ENCODE measurements at places on chromosomes 7 and 10.

GRCh38 chr10:50614444-50615137 lies 9.2 kb downstream of the SGMS1 start:
- DNase-seq = no peak

- DNase-seq = no peak
Observed at GRCh38 chr7:148623586-148624282, 33.2 kb downstream of the C7orf33 start.

GRCh38 chr10:132421847-132422751 lies 25.1 kb downstream of the PWWP2B start:
- no peak for DNase-seq

- DNase-seq = no peak
Observed at GRCh38 chr10:122132882-122133565, 138.1 kb upstream of the BTBD16 start.

- DNase-seq = no peak
Observed at GRCh38 chr7:129126314-129126713, 18.2 kb upstream of the TSPAN33 start.

GRCh38 chr10:44413416-44413815 lies 28.5 kb upstream of the CXCL12 start:
- no peak for DNase-seq

- peak; percentile 53 for DNase-seq
Observed at GRCh38 chr7:5773661-5774086, 7.8 kb downstream of the RNF216 start.

DNA sequence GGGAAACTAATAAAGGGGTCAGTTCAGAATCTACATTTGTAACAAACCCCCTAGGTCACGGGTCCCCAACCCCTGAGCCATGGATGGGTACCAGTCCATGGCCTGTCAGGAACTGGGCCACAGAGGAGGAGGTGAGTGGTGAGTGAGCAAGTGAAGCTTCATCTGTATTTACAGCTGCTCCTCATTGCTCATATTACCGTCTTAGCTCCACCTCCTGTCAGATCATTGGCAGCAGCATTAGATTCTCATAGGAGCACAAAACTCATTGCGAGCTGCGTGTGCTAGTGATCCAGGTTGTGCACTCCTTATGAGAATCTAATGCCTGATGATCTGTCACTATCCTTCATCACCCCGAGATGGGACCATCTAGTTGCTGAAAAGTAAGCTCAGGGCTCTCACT lies 88.4 kb upstream of the MPP7 start:
- no peak for DNase-seq

DNA sequence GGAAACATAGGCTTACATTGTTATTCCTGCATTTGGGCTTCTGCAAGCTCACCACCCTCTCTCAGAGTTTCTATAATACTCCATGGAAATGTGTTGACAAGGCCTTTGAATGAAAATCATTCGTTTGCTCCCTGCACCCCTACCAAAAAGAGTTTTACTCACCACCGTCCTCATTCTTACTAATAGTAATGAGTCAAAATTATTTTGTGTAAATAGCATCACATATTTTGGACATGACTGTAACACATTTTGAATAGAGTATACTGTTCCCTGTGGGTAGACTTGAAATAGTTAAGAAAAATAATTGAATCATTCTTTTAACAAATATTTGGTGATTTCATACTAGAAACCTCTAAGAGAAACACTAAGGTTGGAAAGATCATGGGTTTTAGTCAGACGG lies 84.6 kb downstream of the AKAP9 start:
- no peak for DNase-seq

DNA sequence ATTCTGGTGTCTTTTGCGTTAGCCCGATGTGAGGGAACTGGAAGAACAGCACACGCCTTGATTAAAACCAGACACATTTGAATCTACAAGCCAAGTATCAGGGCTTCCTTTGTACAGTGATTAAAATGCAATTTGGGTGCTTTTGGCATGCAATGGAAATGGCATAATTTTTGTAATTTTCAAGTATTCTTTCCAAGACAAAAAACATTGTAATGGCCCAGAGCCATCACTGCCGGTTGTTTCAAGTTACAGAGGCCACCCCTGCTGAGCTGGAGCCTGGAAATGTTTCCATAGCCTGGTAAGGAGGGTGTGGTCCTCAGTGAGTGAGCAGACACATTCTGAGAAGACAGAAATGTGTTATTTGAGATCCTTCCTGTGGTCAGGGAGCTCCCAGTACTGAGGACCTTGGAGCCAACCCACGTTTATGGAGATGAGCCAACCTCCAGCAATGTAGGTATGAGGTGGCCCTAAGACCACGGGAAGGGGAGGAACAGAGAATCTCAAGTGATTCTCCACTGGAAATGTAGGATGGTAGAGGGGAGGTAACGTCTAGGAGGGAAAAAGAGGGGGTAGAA lies 20.9 kb downstream of the TEX36 start:
- no peak for DNase-seq

DNA sequence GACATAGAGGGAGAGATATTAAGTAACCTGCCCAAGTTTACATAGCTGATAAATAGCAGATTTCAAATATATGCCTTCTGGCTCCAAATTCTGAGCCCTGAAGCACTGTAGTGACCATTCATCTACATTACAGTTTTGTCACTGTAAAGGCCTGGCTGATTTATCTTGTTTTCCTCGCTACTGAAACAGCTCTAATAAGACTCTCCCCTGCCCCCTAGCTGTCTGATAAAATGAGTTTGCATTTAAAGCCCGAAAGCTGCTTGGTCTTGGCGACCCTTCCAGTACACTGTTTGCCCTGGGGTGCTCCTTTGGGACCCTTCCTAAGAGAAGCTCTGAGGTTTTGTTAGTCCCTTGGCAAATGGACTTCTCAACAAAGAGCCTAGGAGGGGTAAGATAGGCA lies 59.7 kb upstream of the RAB11FIP2 start:
- no peak for DNase-seq

- peak; percentile 45 for DNase-seq
Observed at GRCh38 chr10:33143160-33143728, 185.2 kb upstream of the ITGB1 start.

DNA sequence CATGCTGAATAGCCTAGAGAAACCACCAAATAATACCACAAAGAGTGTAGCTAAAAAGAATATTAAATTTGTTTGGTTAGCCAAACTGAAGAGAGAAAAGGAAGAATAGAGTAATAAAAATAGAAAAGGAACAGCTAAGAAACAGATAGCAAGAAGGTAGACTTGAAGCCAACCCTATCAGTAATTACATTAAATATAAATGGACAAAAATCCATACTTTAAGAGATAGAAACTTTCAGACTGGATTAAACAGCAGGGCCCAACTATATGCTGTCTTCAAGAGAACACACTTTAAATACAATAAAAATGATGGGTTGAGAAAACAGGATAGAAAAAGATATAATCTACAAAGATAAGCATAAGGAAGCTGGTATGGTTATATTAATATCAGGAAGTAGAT lies 31.2 kb downstream of the IL2RA start:
- DNase-seq = no peak

DNA sequence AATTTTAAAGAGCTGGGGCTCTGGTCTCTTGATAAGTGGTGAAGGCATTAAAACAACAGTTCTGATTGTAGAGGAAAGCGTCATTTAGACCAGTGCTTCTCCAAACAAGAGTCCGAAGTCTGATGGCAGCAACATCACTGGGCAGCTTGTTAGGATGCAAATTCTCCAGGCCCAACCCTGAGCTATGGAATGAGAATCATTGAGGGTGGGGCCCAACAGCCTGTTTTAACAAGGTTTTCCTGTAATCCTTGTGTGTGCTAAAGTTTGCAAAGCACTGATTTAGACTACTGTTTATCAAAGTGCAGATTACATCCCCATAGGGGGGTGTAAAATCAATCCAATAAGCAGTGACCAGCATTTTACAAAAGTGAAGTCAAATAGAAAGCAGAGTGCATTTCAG lies 2.6 kb upstream of the ZNRF2 start:
- DNase-seq = no peak

- no peak for DNase-seq
Observed at GRCh38 chr10:13234172-13234571, at the start of gene UCMA. UCMA (minus strand) TSS chr10:13234374; CDS start chr10:13234258, 116 bp downstream.

GRCh38 chr7:136122026-136122425 lies 144.9 kb upstream of the MTPN start:
- no peak for DNase-seq

GRCh38 chr10:96708456-96708855 lies 11.9 kb downstream of the PIK3AP1 start:
- DNase-seq = no peak

Measured in activated T-cell treated with anti-CD3 and anti-CD28 coated beads, Interleukin-2, amount 50 U/mL, for 4 hours (primary cell).